ENCODE measurements at places on chromosomes 2 and 18.

DNA sequence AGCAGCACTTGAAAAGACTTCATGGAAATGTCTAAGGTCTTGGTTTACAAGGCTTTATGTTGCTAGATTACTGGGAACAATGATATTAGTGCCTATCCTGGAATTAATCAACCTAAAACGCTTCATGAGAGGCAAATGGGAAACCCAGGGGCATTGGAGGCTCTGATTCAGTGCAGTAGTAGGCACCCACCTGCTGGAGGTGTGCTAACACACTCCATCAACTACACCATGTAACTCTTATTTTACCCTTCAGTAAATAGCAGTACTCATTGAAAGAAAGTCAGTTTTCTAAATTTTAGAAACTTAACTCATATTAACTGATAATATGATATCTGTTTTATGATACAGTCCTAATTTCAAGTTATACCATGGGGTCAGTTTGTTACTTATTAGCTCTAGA is 17.4 kb upstream of the HNRNPA3 start:
- DNase-seq: no peak

DNA sequence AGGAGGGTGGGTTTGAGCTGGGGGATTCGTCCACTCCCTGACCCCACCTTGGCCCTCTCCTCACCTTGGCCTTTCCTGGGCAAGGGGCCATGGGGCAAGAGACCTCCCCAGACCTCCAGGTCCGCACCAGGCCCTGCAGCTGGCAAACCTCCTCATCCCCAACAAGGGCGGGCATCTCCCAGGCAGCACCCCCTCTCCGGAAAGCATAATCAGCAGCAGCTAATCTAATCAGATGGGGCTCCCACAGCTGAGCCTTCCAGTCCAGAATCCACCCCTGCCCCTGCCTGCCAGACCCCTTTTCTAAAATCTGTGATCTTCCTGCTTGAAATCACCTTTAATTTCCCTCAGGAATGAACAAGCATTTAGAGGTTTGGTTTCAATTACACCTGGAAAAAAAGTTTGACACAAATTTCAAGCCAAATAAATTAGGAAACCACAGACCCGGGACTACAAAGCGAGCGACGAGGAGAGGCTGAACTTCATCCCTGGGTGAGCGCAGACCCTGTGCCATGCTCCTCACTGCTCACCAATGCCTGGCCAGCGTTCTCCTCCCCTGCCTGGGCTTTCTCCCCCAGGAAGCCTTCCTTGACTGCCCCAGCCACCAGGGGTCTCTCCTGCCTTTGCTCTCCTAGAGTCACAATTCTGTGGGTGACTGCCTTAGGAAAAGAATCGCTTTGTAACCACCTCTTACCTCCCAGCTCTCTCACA is 143.0 kb upstream of the MYCN start:
- no peak for DNase-seq

- DNase-seq: no peak
Observed at GRCh38 chr2:70959851-70960832, 18.3 kb upstream of the ANKRD53 start.

DNA sequence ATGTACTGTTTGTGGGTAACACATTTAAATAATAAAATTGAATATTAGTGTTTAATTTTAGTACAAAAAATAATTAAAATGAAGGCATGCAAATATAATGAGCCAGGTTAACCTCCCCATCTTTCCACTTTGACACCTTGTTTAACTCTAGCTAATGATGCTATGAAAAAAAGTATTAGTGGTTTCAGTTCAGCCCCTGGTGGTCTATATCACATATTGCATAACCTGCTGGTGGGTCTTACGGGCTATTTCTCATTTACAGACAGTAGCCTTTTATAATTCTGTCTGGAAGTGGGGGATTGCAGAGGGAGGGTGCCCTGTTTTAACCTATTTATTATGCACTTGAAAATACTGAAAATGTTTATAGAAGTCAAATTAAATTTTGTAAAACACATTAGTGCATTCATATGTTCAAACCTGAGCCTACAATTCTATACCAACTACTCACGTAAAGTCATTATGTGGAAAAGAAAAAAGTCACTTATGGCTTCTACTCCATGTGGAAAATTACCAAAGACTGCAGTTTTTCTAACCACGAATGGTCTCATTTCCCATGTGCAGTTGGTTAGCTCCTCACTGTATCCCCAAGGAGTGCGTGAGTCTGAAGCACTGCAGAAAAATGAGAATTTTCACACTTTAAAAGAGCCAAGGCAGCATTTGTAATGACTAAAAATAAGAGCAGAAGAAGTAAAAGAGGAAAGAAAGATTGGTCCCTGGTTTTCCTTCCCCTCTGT is 381.0 kb downstream of the MTX2 start:
- DNase-seq: no peak

GRCh38 chr2:200788121-200788718 is 23.5 kb upstream of the BZW1 start:
- DNase-seq: no peak

DNA sequence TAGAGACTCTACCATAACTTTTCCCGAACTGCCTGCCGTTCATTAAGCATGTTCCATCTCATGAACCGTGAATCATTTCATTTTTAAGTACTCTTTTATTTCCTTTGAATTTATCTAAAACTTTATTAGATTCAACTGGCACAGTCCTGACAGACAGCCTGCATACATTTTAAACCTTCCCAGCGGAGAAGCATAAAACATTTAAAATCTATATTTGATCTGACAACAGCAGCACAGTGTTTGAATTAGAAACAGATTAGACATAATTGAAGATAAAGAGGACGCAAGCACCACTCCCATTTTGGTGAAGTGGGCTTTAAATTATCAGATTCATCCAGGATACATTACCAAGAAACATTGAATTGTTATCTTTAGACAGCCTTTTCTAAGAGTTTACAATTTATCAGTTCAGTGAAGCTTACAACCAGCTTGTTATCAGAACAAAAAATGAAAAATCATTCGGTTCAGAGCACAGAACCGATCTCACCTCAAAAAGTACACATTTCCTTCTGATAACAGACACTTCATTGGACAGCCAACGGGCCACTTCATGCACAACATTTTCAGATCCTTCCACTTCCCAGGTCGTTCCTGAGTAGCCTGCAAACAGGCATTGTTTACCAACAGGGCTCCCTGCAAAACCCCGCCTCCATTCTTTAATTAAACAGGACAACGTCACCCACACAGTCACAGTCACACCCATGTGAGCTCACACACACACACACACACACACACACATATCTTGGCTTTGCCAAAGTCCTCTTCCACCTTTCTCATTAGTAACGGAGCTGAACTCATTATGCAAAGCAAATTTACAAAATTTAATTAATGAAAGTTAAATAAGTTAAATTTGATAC is 171.2 kb downstream of the SP3 start:
- DNase-seq: no peak

DNA sequence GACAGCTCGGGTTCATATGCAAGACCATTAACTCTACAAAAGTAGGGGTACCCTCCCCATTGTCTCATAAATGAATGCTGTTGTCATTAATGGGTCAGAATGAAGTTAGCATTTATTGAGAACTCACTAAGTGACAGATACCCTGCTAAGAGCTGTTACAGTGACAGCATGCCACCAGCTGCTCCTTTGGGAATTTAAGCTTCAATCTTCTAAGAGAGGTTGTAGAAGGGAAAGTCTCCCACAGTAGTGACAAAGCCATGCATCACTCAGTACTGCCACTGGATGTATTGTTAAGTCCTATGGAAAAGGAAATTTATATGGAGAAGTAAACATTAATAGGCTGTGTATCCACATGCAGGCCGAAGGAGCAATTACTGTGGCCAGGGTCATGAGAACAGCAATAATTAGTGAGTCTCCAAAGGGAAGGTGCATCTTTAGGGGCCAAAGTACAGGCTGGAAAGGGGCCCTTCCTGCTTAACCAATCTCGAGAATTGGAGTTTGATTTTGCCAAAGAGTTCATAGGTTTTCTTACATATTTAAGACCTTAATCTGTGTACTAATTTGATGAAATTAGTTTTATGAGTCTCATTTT is 64.5 kb upstream of the FAM124B start:
- no peak for DNase-seq

DNA sequence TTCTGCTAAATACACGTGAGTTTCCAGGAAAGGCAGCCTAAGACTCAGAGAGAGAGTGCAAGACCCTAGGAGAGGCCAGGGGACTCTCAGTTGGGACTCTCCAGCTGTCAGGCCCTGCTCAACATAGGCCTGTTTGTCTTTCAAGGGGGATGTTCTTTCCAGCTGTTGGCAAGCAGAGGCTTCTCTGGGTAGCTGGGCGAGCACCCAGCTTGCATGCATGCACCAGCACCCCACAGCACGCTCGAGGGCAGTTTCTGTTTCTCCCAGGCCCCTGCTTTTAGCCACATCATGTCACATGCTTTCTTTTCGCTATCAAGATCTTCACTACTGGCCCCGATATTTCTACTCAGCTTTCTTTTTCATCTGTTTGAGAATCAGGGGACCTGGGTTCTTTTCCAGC is 479.3 kb upstream of the HS6ST1 start:
- DNase-seq: no peak

- DNase-seq: no peak
Observed at GRCh38 chr18:57901825-57902589, 98.9 kb upstream of the ATP8B1 start.

- DNase-seq: no peak
Observed at GRCh38 chr18:41096504-41096903, 858.5 kb upstream of the PIK3C3 start.

DNA sequence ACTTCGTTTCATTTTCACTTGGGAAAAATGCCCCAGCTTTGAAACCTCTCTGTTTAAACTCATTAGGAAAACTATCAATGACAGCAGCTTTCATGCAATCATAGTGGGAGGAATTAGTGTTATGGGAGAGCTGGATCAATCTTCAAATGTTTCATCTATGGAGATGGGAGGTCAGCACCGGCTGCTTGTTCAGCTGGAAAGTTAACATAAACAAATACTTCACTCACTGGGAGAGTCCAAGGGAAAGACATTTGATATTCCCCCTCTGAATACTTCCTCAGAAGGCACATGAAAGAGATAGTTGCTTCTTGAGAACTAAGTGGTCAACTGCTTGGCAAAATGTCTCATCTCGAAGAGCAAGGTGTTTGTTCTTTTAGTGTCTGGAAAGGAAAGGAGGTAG is 7.3 kb downstream of the LYPD1 start:
- no peak for DNase-seq

- no peak for DNase-seq
Observed at GRCh38 chr2:109384308-109385271, 229.2 kb downstream of the SEPTIN10 start.

- no peak for DNase-seq
Observed at GRCh38 chr18:28412521-28412920, 235.6 kb upstream of the CDH2 start.

DNA sequence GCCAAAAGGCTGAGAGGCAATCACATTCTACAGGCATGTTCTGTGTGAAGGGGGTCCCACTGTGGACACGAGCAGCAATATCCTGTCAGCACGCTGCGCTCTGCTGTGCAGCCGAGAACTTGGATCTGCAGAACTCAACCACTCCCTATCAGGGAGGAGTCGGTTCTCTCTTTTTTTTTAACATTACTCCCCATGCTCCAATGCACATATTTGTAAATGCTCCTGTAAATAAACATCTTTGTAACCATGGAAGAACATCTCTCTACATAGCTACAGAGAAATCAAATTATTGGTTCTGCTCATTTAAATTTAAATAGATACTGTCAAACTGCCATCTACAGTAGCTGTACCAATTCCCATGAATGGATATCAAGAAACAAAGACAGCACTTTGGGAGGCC is 3.0 kb upstream of the ANKRD23 start:
- no peak for DNase-seq

GRCh38 chr18:79485788-79486355 is 90.1 kb downstream of the NFATC1 start:
- no peak for DNase-seq

DNA sequence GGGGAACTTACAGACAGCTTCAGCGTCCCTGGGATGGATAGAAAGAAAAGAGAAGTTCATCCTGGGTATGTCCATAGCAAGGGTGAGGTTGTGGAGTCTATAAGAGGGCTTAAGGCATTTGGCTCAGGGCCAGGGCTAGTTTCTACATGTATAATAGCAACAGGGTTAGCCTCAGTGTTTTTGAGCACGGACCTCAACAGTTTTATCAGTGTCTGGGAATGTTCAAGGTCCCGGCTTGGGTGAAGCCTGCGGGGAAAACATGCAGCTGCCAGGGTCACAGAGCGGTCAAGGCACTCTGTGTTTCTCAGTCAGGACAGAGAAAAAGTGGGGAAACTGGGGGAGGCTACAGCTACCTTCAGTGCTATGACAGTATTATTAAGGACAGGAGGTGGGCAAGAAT is 427.7 kb upstream of the HS6ST1 start:
- DNase-seq: no peak

DNA sequence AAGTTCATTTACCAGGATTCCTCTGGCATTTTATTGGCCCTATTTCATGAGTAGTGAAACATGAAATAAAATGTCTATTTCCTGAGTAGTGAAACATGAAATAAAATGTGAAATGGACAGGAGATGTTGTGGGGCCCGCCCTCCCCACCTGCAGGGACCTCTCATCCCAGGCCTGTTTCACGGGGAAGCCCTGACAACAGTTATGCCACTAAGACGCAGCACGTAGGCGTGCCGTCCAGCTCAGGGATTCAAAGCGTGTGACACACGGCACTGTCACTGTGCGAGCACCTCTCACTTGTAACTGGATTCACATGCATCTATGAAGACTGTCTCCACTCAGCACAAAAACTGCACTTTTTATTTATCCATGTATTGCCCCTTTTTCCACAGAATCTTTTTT is 83.4 kb upstream of the SNTG2 start:
- DNase-seq: no peak

DNA sequence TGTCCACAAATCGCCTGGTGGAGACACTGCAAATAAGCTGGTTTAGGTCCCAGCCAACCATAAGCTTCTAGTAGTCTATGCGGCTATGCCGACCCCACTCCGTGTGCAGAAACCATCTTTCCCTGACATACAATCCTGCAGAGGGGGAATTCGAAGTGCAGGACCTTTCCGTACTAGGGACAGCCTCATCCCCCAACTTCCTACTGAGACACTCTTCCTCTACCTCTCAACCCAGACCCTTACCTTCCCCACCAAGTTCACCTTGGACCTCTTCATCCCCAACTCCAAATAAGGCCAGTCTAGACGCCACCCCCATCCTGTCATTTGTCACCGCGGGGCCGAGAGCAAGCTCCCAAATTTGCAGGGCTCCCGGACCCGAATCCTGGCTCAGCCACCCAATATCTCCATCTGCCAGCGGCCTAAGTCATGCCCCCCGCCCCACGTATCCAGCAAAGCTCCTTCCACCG is 496 bp downstream of the SUCLG1 start:
- peak; percentile 34 for DNase-seq

DNA sequence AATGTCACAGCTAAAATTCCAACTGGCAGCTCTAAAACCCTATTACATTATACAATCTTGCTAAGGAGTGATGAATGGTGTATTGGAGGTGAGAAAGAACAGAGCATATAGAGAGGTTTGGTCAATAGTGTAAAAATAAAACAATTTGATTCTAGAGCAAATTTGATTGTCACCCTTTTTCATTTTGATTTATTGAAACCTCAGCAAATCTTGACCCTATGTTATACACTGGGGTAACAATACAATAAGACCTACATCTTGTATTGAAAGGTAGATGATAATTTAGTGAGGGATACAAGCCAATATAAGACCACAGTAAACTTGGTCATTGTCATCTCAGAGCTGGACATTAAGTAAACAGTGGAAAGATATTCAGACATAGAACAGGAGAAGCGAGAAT is 671.9 kb downstream of the IRS1 start:
- DNase-seq: no peak

- no peak for DNase-seq
Observed at GRCh38 chr2:216540920-216541319, 42.3 kb downstream of the RPL37A start.
